Frontal cortex (tissue), 4 donors: ENCODE measurements at places on chromosomes 16 and 17.

GRCh38 chr16:88408561-88409142, 25.9 kb downstream of the ZNF469 start:
- no peak for DNase-seq

DNA sequence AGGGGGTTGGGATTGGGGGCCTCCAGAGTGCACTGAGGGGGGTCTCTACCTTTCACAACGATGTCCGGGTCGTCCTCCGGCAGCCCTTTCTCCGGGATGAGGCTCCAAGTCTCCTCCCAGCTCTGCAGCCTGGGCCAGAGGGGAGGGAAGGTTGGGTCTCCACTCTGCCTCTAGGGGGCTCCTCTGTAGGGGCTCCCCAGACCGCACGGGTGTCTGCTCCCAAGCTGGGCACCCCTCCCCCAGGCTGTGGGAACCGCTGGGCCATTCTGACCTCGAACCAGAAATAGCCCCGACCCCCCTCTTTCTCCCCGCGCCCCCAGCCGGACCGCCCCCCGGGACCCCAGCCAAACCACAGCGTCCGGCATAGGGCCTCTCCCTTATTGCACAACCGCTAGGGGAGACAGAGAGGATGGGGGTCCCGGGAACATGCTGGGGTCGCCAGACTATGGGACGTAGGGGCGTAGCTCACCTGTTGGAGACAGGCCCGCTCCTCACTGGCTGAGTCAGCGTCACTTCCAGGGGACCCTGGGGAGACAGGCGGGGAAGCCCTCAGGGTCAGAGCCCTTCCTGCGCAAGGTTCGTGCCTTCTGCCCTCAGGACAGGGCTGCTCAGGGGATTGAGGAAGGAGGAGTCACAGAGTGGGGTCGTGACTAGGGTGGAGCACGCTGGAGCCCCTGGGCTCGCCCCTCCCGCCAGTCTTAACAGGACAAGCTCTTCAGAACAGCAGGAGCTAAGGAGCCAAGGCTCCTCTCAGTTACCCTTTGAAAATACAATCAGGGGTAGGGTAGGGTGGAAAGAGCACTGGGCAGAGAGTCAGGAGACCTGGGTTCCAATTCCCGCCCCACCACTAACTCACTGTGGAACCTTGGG, 2.7 kb downstream of the PLEKHH3 start:
- DNase-seq: peak; percentile 68

GRCh38 chr16:84660973-84661372, 12.7 kb downstream of the KLHL36 start:
- DNase-seq: no peak

GRCh38 chr17:9236286-9237052, 215.2 kb downstream of the NTN1 start:
- DNase-seq: no peak

DNA sequence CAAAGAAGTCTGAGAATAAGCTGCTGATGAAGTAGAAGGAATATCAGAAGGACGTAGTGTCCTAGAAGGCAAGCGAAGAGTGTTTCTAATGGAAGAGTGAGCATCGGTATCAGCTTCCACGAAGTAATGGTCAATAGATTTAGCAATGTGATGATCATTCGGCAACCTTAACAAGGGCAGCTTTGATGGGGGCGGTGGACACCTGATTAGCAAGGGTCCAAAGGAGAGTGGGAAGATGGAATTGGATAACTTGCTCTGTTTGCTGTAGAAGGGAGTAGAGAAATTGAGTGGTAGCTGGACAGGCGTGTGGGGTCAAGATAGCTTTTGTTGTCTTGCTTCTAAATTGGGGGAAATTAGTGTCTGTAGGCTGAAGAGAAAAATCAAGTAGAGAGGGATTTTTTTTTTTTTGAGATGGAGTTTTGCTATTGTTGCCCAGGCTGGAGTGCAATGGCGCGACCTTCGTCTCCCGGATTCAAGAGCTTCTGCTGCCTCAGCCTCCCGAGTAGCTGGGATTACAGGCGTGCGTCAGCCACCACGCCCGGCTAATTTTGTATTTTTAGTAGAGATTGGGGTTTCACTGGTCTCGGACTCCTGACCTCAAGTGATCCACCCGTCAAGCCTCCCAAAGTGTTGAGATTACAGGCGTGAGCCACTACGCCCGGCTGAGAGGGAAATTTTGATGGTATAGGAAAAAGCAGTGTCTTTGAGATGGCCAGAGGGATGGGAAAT, 13.9 kb upstream of the HES7 start:
- no peak for DNase-seq

DNA sequence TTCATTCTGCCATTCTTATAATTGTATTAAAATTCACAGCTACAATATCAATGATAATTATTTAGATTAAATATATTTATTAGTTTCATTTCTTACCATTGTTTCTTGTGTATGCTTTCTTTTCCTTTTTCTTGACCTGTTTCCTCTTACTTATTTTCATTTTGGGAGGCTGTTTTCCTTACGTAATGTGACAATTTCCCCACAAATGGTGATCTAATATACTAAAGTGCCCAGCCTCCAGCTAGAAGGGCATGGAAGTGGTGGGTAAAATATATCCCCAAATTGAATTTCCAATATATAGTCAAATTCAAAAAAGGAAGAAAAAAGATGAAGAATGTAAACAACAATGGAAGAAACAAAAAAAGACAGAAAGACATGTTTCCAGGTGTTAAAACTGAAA, 1.5 kb upstream of the ABCA6 start:
- no peak for DNase-seq

GRCh38 chr17:82603981-82604448, 44.2 kb downstream of the WDR45B start:
- DNase-seq: peak; percentile 74

DNA sequence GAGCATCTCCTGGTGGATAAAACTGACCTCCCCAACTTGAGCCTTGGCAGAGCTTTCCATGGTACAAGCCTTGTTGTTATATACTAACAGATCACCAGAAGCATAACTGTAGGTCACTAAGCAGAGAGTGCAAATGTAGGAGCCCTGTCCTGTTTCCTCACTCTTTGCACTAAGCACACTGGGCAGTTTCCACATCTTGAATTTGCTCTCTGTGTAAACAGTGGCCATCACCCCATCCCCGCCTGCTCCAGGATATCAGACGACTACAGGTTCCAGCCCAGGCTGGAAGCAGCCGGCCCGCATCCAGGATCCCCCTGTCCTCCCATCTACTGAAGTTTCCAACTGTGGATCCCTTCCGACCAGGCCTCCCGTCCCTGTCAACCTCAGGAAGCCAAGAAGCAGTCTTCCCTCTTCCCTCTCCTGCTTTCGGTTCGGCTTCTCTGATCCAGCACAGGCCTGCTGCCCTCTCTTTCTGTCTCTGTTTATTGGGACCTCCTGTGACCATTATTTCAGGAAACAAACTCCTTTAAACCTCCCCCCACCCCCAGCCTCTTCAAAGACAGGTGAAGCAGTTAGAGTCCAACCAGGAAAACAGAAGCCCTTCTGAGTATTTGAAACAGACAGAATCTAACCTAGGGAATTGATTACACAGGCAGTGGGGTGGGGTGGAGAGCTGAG, 22.6 kb upstream of the CACNG4 start:
- DNase-seq: no peak
